ENCODE measurements at places on chromosomes 13 and 19. TPM values are rescaled to one million over a fixed set of nuclear protein-coding genes. Genes with fewer than 3 reads are reported as not detected.
A peak's percentile ranks its signal among the peaks of the same experiment; 100 is the strongest.

GRCh38 chr19:16315825-16316505, 8.7 kb upstream of the KLF2 start:
- no peak overlapping the region for H3K4me3 ChIP-seq
- DNase-seq = no peak
- no peaks in the 10 kb centered on the region for H3K36me3 ChIP-seq
- no peak overlapping the region for H3K27ac ChIP-seq
- no peaks in the 10 kb centered on the region for H3K27me3 ChIP-seq
- H3K4me1 ChIP-seq = no peaks in the 10 kb centered on the region

SHD gene
- 2.3 TPM for total RNA-seq

DNA sequence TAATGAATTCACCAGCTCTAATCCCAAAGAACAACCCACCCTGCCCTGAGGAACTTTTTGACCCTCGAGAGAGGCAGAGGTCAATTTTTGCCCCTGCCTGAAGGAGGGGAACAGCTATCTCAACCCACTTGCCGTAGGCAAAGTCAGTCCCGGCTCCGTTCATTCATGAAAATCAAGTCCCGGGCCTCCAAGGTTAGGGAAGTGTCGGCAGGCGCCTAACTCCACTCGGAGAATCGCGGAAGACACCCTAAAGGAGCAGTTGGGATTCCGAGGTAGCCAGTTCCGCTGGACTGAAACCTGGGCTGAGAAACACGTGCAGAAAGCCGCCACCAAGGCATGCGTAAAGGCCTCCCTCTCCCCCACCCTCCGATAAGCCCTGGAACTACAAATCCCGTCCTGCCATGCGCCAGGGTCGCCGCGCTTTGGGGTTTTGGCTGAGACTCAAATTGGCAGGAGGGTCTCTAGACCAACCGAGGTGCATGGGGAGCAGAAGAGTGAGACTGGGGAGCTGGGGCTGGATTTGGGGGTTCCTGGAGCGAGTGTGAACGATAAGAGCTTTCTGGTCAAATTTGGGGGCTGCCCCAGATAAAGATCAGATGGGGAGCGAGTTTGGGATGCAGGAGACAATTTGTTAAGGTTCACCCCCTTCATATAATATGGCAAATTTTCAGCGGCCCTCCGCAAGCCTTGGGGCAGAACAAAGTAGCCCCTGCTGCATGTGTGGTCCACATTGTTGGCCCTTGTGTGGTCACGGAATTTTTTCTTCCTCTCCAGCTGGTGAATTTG, at the start of gene TNPO2:
TNPO2 (minus strand) TSS at position 292 of the 786 bp plus-strand sequence. CDS start 2,955 bp downstream, outside the sequence.
- H3K27ac ChIP-seq = peak within 1 kb of the TSS; percentile 85
- peaks cover 2% of the 10 kb centered on the region for H3K36me3 ChIP-seq
- H3K27me3 ChIP-seq = no peaks in the 10 kb centered on the region

DNA sequence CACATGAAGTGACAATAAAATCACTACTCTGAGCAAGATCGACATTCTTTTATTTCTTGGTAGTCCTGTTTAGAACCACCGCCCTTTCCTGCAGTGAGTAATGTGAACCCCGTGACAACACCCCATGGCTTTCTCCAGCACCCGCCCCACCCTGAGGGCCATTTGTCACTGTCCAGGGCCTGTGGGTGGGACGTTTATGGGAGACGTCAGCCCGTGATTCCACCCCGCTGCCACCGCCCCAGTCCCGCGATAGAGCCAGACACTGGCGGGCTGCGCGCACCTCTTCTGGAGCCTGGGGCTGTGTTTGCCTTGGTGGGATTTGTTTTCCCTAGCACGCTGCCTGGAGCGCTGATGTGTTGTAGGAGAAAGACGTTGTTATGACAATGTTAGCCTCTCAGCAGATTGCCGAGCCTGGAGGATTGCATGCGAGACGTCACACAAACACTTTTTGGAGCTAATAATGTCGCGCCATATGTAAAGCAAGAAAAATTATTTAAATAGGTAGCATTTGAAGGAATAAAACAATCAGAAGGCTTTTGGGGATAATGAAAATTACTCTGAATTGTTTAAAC, 263.7 kb downstream of the TEX29 start:
- H3K27me3 ChIP-seq = no peaks in the 10 kb centered on the region
- DNase-seq = no peak
- no peaks in the 10 kb centered on the region for H3K4me1 ChIP-seq
- no peak overlapping the region for H3K27ac ChIP-seq
- H3K4me3 ChIP-seq = no peak overlapping the region
- no peaks in the 10 kb centered on the region for H3K36me3 ChIP-seq

- H3K4me3 ChIP-seq = no peak overlapping the region
- H3K36me3 ChIP-seq = no peaks in the 10 kb centered on the region
- DNase-seq = no peak
- H3K27me3 ChIP-seq = no peaks in the 10 kb centered on the region
These were observed 62.8 kb upstream of the ATP12A start for GRCh38 chr13:24617256-24618010.

SRRM5 gene
- total RNA-seq = 1.5 TPM

VWA8 gene
- 26.3 TPM for total RNA-seq

GRCh38 chr13:46810440-46810839, 13.5 kb upstream of the ESD start:
- DNase-seq = no peak
- H3K4me1 ChIP-seq = no peaks in the 10 kb centered on the region
- H3K27me3 ChIP-seq = no peaks in the 10 kb centered on the region
- H3K27ac ChIP-seq = no peak overlapping the region
- no peaks in the 10 kb centered on the region for H3K36me3 ChIP-seq
- H3K4me3 ChIP-seq = no peak overlapping the region

- no peaks in the 10 kb centered on the region for H3K4me1 ChIP-seq
- no peak overlapping the region for H3K27ac ChIP-seq
- H3K27me3 ChIP-seq = no peaks in the 10 kb centered on the region
- DNase-seq = no peak
- no peaks in the 10 kb centered on the region for H3K36me3 ChIP-seq
These were observed 62.6 kb upstream of the USP29 start for GRCh38 chr19:57057036-57057686.

CFAP97D2 gene
- 0.27 TPM for total RNA-seq

- H3K4me1 ChIP-seq = no peaks in the 10 kb centered on the region
- DNase-seq = no peak
- no peak overlapping the region for H3K4me3 ChIP-seq
These were observed 14.9 kb downstream of the EVI5L start for GRCh38 chr19:7844951-7845350.

GRCh38 chr19:5974721-5975387, 3.1 kb downstream of the RANBP3 start:
- peaks cover 5% of the 10 kb centered on the region for H3K36me3 ChIP-seq
- H3K4me3 ChIP-seq = no peak overlapping the region
- H3K27me3 ChIP-seq = no peaks in the 10 kb centered on the region
- peaks cover 38% of the 10 kb centered on the region for H3K4me1 ChIP-seq

C1QTNF9B gene
- total RNA-seq = not detected

APOC4 gene
- not detected for total RNA-seq

PDCD5 gene
- 53.8 TPM for total RNA-seq

DNA sequence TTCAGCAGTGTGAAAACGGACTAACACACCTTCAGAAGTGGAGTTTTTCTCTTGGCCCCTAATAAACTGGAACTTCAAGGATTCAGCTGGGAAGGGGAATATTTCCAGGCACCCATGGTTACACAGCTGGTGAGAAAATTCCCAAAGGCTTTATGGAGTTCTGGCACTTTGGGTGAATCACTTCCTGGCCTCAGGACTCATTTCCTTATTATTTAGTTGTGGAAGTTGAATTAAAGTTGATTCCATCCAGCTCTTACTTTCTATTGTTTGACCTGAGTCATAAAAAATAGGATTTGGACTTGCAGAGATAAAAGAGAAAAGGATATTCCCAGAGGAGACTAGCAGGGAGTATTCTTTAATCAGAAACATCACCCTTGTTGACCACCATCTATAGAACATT, 882.1 kb downstream of the UQCRFS1 start:
- H3K27me3 ChIP-seq = no peaks in the 10 kb centered on the region
- DNase-seq = no peak
- H3K27ac ChIP-seq = no peak overlapping the region
- no peak overlapping the region for H3K4me3 ChIP-seq

Data from naive thymus-derived CD4-positive, alpha-beta T cell (primary cell).